CD4-positive, alpha-beta T cell treated with Interleukin-15 for 1 hour (primary cell): ENCODE measurements at places on chromosomes 4 and X.

DNA sequence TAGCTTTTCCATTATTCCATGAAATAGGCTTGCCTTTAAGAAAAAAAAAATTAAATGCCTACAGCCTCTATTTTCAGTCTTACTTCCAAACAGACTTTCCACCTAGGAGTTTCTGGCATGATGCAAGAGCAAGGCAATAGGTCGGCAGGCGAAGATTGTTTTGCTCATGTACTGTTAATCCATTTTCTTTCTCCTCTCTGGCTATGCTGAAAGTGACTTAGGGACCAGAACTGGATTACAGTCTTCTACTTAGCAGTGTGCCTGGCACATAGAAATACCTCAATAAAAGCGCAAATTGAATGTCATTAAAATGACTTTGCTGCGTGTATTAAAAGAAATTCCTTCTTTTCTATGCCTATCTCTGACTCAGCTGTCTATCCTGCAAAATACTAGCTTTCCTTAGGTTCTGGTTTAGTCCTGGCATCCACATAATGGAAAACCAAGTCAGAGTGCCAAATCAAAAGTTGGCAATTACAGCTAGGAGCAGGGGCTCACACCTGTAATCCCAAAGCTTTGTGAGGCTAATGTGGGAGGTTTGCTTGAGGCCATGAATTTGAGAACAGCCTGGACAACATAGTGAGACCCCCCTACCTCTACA lies 51.9 kb downstream of the CC2D2A start:
- no peak for DNase-seq

DNA sequence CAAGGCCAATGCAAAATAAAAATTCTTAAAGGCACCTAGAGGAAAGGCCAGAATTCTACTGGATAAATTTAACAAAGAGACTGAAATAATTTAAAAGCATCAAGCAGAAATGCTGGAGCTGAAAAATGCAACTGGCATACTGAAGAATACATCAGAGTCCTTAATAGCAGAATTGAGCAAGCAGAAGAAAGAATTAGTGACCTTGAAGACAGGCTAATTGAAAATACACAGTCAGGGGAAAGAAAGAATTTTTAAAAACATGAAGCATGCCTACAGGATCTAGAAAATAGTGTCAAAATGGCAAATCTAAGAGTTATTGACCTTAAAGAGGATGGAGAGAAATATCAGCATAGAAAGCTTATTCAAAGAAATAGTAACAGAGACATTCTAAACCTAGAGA lies 371.7 kb downstream of the KLHL13 start:
- DNase-seq, result no peak

DNA sequence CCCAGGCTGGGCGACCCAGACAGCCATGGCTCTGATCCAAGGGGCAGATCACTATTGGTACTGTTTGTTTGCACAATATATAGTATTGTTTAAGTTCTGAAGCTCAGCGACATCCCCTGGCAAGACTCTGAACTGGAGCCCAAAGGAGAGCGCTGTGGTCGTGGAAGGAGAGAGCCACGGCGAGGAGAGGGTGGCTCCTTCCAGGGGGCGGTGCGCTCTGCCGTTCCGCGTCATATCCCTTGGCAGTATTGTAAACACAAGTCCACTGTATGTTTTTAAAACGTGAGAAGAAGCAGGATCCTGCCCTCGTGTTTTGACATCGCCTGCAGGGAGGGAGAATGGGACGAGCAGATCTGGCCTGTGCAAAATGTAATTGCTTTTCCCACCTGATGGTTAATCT lies 185.5 kb downstream of the RAB28 start:
- DNase-seq, result no peak

GRCh38 chrX:148035380-148035779 lies 54.2 kb downstream of the FMR1NB start:
- no peak for DNase-seq

DNA sequence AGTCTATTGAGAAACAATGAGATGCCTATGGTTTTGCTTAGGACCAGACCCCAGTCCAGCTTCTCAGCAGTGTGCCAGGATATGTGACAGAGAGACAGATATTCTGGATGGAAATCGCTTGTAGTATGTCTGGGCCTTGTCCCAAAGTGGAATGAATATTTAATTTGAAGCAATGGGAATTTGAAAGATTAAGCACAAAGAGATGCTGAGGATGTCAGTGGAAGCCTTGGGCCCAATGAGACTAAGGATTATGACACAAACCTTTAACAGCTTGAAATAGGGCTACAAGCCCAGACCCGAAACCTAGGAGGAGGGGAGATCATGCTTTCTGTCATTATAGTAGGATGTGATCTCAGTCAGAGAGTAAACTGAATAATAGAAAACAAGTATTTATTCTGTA lies 459.2 kb downstream of the FAT4 start:
- DNase-seq, result no peak
